Activated CD4-positive, alpha-beta memory T cell treated with anti-CD3 and anti-CD28 coated beads, Interleukin-2, amount 10 ng/mL, durations not matched to agents 7 days and 5 days (primary cell): ENCODE measurements at places on chromosomes 13 and 19.

DNA sequence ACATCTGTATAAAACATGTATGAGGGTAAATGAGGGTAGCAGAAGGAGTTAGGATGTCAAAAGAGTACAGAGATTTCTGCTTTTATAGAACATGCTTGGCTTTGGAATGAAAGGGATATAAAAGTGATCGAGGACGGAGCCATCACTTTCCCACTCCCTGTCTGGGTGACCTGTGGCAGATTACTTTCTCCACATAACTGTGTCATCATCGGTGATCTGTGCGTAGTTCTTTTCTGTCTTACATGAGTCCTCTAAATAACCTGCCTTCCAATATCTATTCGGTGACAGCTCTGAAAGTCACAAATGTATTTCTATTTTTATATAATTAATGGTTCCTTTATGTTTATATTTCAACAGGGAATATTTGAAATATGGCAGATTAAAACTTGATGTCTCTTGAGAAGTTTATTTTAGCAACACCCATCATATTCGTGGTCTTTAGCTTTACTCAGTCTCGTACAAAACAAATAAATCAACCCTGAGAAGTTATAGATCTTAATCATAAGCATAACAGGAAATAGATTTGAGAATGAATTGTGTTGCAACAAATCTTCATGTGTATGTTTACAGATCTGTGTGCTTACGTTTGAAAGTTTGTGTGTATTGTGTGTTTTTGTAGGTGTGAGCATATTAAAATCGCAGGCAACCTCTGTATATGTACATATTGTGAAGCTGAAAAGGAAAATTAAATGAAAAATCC is 1094.3 kb downstream of the EFNB2 start:
- H3K4me3 ChIP-seq = no peak overlapping the region
- H3K27me3 ChIP-seq = no peaks in the 10 kb centered on the region
- no peak overlapping the region for H3K27ac ChIP-seq
- H3K36me3 ChIP-seq = no peaks in the 10 kb centered on the region

- peaks cover 32% of the 10 kb centered on the region for H3K27me3 ChIP-seq
- H3K4me1 ChIP-seq = peaks cover 2% of the 10 kb centered on the region
- no peak overlapping the region for H3K27ac ChIP-seq
- DNase-seq = no peak
Observed at GRCh38 chr19:29520390-29520789, 5.4 kb upstream of the VSTM2B start.

GRCh38 chr13:43848001-43848649 is 31.4 kb downstream of the CCDC122 start:
- no peak for DNase-seq
- H3K4me1 ChIP-seq = no peaks in the 10 kb centered on the region
- H3K27me3 ChIP-seq = peaks cover 11% of the 10 kb centered on the region
- no peak overlapping the region for H3K4me3 ChIP-seq
- no peak overlapping the region for H3K27ac ChIP-seq
- peaks cover 19% of the 10 kb centered on the region for H3K36me3 ChIP-seq

- peaks cover 7% of the 10 kb centered on the region for H3K27me3 ChIP-seq
- H3K36me3 ChIP-seq = no peaks in the 10 kb centered on the region
Observed at GRCh38 chr19:31171936-31172335, 177.3 kb downstream of the TSHZ3 start.
